ENCODE measurements at places on chromosomes 11 and 22.

DNA sequence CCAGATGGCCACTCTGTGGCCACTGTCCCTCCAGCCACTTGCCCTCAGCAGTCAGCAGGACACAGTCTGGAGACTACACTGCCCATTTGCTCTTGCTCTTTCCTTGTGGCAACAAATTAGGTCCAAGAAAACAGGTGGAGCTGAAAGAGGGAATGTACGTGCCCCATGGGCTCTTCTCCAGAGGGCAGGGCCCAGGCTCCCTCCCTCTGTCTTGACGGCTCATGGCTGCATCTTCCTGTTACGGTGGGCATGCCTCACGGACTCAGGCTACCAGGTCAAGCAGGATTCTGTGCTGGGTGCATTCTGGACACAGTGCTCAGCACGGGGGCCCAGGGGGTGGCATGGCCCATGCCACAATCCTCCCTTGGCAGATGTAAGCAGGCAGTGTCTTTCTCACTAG lies 71.3 kb downstream of the MED15 start:
- no peak for DNase-seq

GRCh38 chr11:1655168-1656060 lies 25.8 kb downstream of the KRTAP5-5 start:
- no peak for DNase-seq

GRCh38 chr22:25083807-25084200 lies 115.9 kb upstream of the CRYBB3 start:
- DNase-seq, result no peak

DNA sequence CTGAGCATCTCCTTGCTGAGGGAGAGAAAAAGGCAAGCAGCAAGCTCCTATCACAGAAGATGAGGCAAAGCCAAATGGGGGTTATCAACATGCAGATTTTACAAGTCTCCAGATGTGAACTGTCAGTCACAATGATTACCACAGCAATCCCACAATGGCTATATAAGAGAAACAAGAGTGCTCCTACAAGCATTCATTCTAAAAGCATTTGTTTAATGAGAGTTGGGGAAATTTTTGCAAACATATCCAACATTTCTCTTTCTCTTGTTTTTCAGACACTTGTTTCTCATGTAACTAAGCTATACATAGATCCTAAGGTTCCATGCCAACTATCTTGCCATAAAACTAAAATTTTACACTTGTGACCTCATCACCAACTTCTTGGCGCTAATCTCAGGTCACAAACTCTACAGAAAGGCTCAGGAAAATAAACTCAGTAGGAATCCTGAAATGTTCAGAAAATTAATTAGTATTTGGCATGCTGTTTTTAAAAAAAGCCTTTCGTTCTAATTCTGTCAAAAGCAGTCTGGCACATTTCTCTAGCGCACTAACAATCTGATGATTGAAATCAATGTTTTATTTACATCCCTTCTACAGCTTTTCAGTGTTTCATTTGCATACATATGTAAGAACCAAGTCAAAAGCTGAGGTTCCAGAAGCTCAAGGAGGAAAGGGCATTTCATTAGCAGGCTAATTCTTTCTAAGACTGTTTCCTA lies 199.5 kb downstream of the TTC28 start:
- no peak for DNase-seq

GRCh38 chr11:40338739-40339138 lies 1120.7 kb downstream of the LRRC4C start:
- DNase-seq, result peak; percentile 44

GRCh38 chr22:19554834-19555404 lies 30.7 kb upstream of the CLDN5 start:
- peak; percentile 35 for DNase-seq

GRCh38 chr22:23037429-23038333 lies 32.6 kb upstream of the GNAZ start:
- no peak for DNase-seq

- DNase-seq, result no peak
These were observed 216.1 kb downstream of the CASP12 start for GRCh38 chr11:104682206-104682605.

DNA sequence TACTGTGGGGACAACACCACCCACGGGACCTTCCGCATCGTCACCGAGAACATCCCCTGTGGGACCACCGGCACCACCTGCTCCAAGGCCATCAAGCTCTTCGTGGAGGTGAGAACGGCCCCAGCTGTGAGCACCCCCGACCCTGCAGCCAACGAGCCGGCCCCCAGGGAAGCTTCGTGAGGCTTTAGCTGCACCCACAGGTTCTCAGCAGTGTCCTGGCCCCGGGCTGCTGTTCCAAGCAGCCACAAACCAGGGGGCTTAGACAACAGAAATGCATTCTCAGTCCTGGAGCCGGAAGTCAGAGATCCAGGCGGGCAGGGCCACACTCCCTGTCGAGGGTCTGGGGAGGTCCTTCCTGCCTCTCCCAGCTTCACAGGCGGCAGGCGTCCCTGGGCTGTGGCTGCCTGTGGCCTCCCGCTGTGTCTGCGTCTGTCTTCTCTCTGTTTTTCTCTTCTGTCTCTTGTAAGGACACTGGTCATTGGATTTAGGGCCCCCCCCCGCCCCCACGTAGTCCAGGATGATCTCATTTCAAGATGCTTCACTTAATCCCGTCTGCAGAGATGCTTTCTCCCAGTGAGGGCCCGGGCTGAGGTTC lies 12.5 kb downstream of the MUC5B start:
- no peak for DNase-seq

DNA sequence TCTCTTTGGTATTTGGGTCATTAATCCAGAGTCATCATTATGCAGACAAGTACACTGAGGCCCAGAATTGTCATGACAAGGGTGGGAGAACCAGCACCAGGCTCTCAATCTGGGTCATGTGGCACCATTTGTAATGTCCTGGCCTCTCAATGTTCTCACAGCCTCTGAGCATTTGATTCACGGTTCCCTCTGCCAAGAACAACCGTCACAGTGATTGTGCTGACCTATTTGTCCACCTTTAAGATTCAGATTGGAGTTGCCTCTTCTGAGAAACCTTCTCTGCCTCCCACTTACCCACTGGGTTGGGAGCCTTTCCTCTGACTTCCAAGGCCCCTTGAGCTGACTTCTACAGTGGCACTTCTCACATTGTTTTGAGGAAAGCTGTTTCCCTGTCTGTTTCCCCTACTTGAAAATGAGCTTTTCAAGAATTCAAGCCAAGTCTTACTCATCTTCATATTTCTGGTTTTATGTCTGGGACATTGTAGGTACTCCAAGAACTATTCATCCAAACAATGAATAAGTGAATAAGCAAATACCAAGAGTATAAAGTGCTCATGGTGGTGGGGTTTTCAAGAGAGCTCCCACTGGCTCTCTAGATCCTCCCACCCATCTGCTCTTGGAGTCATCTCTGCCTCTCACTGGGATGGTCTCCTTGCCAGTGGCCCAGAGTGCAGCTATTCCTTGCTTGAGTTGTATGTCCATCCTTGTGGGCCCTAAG lies 126.4 kb upstream of the E2F8 start:
- peak; percentile 58 for DNase-seq

DNA sequence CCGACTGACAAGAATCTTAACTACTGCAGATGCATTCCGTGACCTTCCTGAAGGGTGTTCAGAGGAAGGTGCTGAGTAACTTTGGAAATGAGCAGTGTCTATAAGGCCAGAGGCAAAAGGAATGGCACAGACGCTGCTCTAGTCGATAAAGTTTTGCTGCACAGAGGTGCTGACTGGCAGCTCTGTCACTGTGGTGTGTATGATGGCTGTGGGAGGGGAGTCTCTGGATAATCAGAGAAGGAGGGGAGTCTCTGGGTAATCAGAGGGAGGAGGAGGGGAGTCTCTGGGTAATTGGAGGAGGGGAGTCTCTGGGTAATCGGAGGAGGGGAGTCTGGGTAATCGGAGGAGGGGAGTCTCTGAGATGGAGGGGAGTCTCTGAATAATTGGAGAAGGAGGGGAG lies 18.4 kb downstream of the PTDSS2 start:
- no peak for DNase-seq

DNA sequence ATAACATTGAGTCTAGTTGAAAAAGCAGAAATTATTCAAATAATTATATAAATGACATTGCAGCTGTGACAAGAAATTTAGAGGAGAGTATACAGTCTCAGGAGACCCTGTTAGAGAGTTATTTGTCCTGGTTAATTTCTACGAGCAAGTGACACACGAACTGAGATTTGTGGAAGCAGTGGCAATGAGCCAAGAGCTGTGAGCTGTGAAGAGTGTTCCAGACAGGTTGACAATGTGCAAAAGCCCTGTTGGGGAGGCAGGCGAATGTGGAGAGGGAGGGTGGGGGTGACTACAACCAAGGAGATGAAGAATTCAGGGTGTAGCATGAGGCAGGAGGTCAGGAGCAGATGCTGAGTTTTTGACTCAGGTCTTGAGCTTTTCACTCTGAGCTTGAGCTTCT lies 620.2 kb upstream of the TENM4 start:
- DNase-seq, result no peak

DNA sequence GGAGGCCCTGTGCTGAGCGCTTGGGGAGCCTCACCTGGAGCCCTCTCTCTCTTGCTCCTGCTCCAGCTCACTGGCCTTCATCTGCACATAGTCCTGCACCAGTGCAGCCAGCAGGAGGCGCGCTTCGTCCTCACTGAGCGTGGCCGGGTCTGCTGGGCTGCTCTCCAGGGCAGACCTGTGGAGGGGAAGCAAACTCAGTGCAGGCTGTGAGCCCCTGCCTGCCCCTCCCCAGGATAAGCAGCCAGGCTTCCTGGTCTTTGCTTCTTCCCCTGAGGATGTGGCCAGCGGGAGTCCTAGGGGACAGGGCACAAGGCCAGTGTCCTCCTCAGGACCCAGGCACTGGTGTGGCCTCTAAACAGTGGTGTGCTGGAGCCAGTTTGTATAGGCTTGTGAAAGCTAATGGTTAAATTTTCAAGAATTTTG lies 2.2 kb downstream of the CALCA start:
- no peak for DNase-seq

DNA sequence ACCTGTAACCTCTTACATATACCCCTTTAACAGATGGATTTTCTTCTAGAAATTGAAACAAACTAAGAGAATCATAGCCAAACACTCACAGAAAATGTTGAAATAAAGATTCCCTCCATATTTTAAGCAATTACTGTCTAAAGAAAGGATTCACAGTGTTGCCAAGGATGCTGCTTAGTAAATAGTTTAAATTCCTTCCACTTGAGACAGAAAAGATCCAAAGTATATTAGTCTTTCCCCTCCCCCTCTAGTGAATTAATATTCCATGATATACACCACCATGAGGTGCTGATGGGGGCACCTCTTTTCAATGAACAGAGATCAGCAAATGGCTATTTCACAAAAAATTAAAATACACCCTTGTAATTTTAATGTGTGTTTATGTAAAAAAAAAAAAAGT lies 186.8 kb downstream of the SOX6 start:
- DNase-seq, result peak; percentile 3

DNA sequence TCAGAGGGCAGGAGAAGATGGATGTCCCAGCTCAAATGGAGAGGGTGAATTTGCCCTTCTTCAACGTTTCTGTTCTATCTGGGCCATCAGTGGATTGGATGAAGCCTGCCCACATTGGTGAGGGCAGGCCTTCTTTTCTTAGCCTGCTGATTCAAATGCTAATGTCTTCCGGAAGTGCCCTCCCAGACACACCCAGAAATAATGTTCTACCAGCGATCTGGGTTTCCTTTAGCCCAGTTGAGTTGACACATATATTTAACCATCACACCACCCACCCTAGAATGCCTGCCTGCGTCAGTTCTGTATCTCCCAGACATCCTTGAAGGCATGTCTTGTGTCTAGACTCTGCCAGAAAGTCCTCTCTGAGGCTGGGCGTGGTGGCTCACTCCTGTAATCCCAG lies 34.7 kb downstream of the CACNG2 start:
- no peak for DNase-seq

DNA sequence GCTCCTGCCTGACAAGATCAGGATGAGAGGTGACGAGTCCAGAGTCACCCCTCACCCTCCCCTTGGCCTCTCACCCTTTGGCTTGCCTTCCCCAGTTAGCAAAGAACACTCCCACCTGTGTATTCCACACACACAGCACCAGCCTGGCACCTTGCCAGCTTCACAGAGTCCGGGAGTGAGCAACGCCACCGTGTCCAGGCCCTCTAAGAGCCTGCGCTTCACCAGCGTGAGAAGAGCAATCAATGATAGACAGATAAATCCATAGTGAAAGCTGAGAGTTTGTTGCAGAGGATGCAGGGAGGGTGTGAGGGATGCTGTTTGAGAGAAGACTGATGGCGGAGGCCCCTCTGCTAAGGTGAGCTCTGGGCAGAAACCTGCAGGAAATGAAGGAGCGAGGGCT lies 404.5 kb downstream of the LARGE1 start:
- no peak for DNase-seq

- peak; percentile 93 for DNase-seq
These were observed 13.9 kb downstream of the SLC35E4 start for GRCh38 chr22:30649430-30650007.

DNA sequence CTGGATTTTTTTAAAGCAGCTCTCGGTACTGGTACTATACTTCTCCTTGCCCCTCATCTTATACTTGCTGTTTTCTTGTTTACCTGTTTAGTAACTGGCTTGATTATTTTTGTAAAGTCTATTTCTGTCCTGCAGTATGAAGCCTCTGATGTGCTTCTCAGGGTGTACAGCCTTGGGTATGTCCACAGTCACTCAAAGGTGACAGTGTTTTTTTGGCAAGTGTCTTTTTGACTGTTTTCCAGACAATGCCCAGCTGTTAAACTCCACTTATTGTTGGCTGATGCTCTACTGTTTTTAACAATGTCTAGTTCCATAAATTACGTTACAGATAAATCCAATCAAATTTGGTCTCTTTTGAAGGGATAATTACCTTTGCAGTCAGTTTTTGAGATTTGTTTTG lies 475.2 kb downstream of the JRKL start:
- DNase-seq, result no peak

GRCh38 chr22:42615092-42615859 lies 593 bp upstream of the POLDIP3 start:
- DNase-seq, result peak; percentile 92

DNA sequence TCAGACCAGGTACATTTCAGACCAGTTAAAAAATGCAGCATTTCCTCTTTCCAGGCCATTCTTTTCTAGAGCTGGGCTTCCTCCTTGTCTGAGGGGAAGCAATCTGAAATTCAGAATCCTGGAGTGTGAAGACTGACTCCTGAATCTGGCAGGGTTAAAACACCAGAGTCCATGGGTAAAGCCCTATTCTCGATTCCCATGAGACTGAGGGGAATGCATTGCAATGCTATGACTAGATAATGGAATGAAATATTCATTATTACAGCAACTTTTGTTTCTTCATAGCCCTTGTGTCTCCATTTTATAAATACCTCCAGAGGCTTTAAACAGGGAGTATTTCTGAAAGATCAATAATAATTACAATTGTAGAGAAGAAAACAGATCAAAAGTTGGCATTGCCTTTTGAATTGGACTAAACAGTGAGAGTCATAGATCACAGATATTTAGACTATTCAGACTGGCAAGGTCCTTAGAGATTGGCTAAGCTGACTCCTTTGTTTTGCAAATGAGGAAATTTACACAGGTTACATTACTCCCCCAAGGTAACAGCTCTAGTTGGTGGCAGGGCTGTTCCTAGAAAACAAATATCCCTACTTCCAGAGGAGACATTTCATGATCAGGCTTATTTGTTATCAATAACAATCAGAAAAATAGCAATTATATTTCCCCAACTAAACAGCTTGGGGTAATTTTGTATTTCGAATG lies 632.6 kb upstream of the KIRREL3 start:
- DNase-seq, result no peak
